Smooth muscle cell of bladder (primary cell): ENCODE measurements at places on chromosomes 7 and 10. TPM values are rescaled to one million over a fixed set of nuclear protein-coding genes. Genes with fewer than 3 reads are reported as not detected.

Gene FAM241B
- total RNA-seq: 0.46 TPM in 1 of 2 replicates, not detected in the other

Gene ITPRID1
- total RNA-seq: not detected in 2 replicates

Gene GIMAP5
- total RNA-seq: 0.09 and 0.14 TPM in 2 replicates

Gene CTAGE4
- 0.14 and 0.28 TPM in 2 replicates for total RNA-seq

Gene NANOS1
- 0.14 and 0.18 TPM in 2 replicates for total RNA-seq

Gene UTF1
- not detected in 2 replicates for total RNA-seq

Gene LRRC4
- 0.28 and 0.46 TPM in 2 replicates for total RNA-seq

Gene ASIC3
- total RNA-seq: 0.14 and 0.37 TPM in 2 replicates

Gene CLCN1
- total RNA-seq: 0.09 and 0.14 TPM in 2 replicates

Gene ACBD7
- 0.43 and 0.55 TPM in 2 replicates for total RNA-seq

Gene ZNF722
- not detected in 2 replicates for total RNA-seq

Gene CYTH3
- 19.5 and 32.1 TPM in 2 replicates for total RNA-seq

Gene CALML5
- not detected in 2 replicates for total RNA-seq

Gene CABCOCO1
- 0.83 and 1.6 TPM in 2 replicates for total RNA-seq

Gene SCIN
- 0.43 and 3.3 TPM in 2 replicates for total RNA-seq

Gene LAMB1
- total RNA-seq: 534 and 562 TPM in 2 replicates

Gene AKR1B15
- total RNA-seq: 0.43 and 1.9 TPM in 2 replicates

Gene TSPAN33
- total RNA-seq: 0.65 and 1.3 TPM in 2 replicates

Gene COX15
- 38.1 and 42.2 TPM in 2 replicates for total RNA-seq

Gene CHN2
- 0.71 and 2.1 TPM in 2 replicates for total RNA-seq

Gene GBX1
- total RNA-seq: not detected in 2 replicates

Gene CARD11
- 0.43 and 0.55 TPM in 2 replicates for total RNA-seq
